ENCODE measurements at places on chromosomes 7 and 10. TPM values are rescaled to one million over a fixed set of nuclear protein-coding genes. Genes with fewer than 3 reads are reported as not detected.

NACAD gene
- total RNA-seq: 6.0 TPM

DNA sequence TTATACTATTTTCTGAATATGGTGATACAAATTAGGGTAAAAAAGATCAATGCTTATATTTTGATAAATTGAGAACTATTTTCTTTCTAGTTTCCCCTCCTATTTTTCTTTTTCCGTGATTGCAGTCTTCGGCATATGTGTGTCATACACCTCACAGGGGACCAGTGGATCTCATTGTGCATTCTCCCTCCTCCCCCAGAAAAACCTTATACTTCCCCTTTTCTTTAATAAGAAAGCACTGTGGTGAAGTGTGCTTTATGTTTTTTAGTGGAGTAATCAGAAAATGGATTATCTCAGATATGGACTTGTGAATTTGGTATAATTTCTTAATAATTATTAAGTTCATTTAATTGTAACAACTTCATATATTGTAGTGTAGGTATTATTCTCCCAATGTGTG, 72.8 kb downstream of the BICC1 start:
- DNase-seq: no peak

GRCh38 chr10:132918617-132919373, 23.6 kb downstream of the CFAP46 start:
- no peak for DNase-seq

DNA sequence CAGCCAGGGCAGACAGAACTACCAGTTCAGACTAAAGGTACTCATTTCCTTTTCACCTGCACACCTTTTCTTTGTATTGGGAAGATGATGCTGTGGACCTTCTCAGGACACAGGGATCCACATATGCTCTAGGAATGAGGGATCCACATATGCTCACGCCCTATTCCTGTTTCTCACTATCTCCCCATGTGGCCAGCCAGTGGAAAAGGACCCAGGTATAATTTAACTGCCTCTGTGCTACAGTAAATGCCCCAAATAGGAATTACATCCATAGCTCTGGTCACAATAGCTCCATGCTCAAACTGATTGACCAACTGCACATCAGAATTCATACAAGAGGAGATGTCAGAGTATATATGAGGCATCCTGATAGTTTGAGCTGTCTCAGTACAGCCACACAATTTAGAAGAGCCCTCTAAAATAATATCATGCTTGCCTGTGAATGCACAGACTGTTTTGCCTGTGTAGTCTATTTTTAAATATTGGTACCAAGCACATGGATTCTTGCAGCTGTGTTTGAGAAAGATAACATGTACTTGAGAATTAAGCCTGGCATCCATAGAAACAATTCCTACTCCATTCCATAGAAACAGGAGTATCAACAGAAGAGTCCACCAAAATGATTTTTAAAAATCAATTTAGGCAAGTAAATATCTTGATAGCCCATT, 43.7 kb downstream of the CTTNBP2 start:
- DNase-seq: no peak

TAS2R4 gene
- 1.1 TPM for total RNA-seq

RTKN2 gene
- 16.8 TPM for total RNA-seq

ASAH2 gene
- 2.3 TPM for total RNA-seq

DNA sequence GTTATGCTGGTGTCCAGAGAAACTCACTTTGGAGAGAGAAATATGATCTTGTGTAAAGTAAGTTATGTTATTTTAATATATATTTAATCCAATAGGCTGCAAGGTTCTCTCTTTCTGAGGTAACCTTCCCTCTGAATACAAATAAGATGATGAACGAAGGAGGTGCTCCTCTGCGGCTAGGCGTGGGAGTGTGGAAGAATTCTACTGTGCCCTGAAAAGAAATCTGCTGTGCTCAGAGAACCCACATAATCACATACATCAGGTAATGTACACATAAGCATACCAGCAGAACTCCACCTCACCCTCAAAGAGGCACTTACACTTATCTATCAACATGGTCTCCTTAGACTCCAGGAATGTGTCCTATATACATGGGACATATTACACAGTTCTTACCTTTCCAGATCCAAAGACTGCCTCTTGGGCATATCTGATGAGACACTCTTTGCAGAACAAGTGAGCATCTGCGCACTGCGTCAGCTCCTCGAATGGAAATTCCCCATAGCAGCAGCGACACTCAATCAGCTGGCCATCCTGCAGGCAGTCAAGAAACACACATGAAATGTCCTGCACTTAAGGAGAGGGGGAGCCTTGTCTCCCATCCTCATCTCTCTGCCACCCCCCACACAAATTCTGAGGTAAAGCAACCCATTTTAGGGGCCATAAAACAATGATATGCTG, 66.7 kb downstream of the RNF216 start:
- DNase-seq: no peak

NUTM2E gene
- total RNA-seq: 0.15 TPM

BMS1 gene
- 31.9 TPM for total RNA-seq

- DNase-seq: no peak
Measured at GRCh38 chr7:66430164-66430545, 198.5 kb upstream of the KCTD7 start.

ETV1 gene
- total RNA-seq: 81.4 TPM

DNA sequence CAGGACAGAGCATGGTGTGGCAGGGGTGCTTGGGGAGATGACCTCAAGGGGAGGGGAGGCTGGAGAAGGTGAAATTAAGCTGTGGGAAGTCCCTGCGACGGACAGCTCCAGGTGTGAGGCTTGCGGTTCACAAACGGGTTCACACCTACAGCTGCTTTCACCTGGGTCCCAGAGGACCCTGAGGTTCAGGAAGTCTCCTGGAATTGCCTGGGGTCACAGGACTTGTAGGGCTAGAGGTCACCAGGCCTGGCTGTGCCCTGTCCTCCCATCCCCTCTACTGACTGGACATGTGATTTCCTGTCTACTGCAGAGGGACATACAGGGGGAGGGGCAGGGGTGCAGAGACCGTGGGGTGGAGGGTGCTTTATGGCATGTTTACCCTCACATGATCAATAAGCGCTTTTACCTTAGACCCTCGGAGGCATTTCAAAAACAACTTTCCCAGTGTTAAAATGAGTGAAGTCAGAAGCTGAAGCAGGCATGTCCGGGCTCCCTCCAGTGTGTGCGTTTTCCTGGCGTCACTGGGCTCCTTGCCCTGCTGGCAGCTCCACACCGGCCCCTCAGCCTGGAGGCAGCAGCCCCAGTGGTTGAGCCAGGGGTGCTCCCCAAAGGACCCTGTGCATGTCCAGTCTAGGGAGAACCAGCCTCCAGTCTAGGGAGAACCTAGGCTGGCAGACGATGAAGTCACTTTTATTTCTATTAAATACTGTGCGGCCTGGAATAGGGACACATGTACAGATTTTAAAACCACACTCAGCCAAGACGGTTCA, 66.6 kb upstream of the IGFBP3 start:
- DNase-seq: no peak

ZNF775 gene
- total RNA-seq: 25.4 TPM

- no peak for DNase-seq
Measured at GRCh38 chr7:37424995-37425394, 23.7 kb downstream of the ELMO1 start.

- DNase-seq: no peak
Measured at GRCh38 chr7:39624442-39624807, 1.1 kb downstream of the RALA start.

DNA sequence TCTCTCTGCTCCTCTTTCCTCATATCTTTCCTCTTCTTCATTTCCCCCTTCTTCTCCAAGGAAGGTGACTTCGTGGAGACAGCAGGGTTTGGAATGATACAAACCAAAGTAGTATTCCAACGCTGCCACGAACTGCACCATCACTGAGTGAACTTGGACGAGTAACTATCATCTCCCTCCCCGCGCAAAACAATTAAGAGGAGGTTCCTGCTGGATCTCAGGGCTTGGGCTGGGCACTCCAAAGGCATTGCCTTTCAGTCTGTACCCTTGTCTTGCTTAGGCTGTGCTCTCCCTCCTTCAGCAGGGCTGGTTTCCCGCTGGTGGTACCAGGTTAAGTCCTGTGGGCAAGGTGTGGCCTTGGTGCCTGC, 790 bp upstream of the PITX3 start:
- no peak for DNase-seq

DNA sequence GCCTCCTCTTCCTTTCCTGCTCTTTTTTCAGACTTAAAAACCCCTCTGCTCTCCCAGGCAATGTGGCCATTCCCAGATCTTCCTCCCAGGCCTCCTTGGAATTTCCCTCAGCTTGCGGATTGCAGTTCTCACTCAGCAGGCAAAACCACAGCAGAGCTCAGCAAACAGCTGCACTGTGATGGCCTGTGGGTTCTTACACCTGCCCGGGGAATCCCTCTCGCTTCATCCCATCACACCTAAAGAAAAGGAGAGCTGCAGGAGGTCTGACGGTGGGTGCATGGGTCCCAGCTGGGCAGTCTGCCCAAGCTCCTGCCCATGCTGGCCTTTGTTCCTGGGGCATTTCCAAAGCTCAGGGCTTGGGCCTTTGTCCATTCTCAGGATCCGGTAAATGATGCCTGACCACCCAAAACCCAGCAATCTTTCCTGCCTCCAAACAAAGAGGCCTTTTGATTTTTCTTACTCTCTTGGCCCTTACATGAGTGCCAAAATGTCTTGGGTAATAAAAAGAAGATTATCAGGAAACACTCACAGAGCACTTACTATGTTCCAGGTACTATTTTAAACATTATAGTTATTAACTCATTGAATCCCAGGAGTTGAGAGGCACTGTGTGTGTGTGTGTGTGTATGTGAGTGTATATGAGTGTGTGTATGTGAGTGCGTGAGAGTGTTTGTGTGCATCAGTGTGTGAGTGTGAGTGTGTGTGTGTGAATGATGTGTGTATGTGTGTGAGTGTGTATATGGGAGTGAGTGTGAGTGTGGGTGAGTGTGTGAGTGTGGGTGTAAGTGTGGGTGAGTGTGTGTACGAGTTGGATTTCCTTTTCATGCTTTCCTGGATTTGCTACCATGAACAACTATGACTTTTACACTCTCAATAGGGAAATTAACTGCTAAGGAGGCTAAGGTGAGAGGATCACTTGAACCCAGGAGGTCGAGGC, 64.5 kb upstream of the PODXL start:
- DNase-seq: no peak

- no peak for DNase-seq
Measured at GRCh38 chr10:43689007-43689491, 40.4 kb upstream of the ZNF32 start.

TRIM50 gene
- total RNA-seq: 0.16 TPM

PGAM2 gene
- total RNA-seq: 2.4 TPM

GRCh38 chr7:42932811-42933591, 825 bp downstream of the MRPL32 start:
- no peak for DNase-seq

SVOPL gene
- total RNA-seq: 2.2 TPM

IKZF1 gene
- 1.9 TPM for total RNA-seq

DNA sequence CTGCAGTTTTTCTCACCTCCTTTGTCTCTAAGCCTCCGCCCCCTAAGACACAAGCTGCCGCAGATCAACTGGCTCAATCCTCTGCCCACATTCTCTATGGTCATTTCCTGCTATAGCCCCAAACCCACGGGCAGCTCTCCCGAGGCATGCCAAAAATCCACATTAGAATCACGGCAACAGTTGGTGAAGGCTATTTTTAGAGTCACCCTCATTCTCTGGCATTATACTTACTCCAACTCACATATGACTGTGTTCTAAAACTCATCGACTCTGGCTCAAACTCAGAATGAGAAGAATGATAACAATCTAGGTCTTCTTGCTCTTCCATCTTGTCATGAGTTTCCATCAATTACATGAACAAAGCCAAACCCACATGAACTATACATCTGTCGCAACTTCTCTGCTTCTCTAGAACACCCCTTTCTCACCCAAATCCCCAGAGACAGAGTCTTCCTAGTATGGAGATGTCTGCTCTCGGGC, 10.9 kb upstream of the KIAA1549 start:
- no peak for DNase-seq

KNDC1 gene
- total RNA-seq: 26.6 TPM

HOXA5 gene
- 0.14 TPM for total RNA-seq

DNA sequence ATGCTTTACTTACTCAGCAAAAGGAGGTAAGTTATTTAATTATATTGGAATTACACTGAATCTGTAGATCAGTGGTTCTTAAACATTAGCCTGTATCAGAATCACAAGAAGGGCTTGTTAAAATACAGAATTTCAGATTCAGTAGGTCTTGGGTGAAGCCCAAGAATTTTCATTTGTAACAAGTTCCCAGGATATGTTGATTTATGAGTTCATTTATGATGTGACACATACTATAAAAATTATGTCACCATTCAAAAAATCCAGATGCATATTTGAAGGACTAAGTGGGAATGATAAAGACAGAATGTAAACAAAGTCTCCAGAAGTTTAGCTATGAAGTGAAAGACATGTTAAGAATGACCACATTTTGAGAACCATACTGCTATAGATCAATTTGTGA, 52.3 kb downstream of the HECTD2 start:
- DNase-seq: no peak

SLC18A2 gene
- total RNA-seq: 7.1 TPM

CABCOCO1 gene
- total RNA-seq: not detected

DNA sequence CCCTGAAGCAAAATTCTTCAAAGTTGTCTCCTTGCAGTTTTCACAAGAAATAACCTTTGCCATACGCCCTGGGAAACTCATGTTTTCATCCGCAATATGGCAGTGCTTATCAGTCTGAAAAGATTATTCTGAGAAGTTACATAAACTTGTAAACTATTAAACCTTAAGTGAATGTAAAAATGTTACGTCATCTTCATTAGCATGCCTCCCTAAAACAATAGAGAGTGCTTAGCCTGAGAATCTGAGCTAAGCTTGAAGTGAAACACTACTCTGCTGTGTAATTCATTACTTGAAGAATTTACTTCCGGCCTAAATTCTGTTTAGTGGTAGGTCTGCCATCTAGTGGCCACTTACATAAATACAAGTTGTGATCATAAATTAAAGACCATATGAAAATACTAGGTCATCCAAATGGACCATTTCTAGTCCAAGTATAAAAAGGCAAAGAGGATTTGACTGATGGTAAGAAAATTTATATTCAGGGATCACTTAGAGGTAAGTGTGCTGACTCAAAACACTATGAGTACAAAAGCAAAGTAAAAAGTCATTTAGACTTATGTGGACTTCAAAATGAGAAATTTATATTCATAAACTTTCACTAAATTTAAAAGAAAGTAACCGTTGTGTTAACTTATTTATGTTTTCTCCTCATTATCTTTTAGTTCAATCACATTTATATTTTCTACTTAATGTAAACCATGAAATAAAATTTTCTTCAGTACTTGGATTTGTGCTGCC, 745.1 kb upstream of the LRRTM3 start:
- DNase-seq: no peak

DNA sequence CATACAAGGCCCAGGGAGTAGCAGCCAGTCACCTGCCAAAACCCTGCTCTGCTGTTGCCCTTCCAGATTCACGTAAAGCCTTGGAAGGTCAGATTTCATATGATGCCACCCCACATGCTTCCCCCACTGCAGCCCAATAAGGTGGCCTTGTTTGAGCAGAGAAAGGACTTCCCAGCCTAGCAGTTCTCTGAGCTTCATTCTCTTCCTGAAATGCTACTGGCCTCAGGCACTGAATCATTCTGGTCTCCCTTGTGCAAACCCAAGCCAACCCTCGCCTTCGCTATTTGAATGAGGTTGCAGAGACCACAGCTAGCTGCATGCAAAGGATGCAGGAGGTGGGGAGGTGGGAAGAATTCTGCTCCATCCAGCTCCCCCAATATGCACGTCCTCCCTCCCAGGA, 60.3 kb upstream of the PLXNA4 start:
- DNase-seq: no peak
